CD8-positive, alpha-beta memory T cell (primary cell): ENCODE measurements at places on chromosomes 7 and 10. TPM values are rescaled to one million over a fixed set of nuclear protein-coding genes. Genes with fewer than 3 reads are reported as not detected.
A peak's percentile ranks its signal among the peaks of the same experiment; 100 is the strongest.

- DNase-seq: peak; percentile 80
Measured at GRCh38 chr10:130190055-130190736, 54.0 kb downstream of the GLRX3 start.

DNA sequence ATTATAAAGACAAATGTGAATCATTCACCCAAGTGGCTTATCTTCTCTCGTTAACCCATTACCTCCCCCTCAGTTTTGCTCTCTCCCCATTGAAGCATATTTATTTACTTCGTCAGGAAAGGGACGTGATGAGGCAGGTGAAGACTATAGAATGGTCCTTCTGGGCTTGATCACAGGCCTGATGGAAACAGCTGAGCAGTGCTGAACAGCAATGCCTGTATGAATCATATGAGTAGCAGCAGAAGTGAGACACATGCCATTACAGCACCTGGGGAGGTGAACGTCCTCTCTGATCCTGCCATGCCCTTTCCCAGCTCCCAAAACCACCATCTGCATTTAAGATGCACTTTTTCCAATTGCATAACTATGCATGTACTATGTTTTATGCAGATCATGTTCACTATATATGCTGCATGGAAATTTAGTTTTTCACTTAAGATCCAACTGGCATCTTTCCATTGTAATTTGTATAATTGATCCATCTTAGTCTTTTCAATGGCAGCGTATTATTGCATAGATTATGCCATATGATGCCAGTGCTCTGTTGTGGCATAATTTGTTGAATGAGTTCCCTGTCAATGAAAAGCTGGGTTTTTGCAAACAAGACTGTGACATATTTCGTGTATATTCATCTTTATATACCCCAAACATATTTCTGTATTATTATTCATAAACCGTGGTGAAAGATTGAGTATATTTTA, 105.3 kb downstream of the CXCL12 start:
- no peak for DNase-seq

GRCh38 chr7:28413011-28413410, 693 bp downstream of the CREB5 start:
- DNase-seq: no peak

MALRD1 gene
- not detected for polyA plus RNA-seq

FRMD4A gene
- 0.21 TPM for polyA plus RNA-seq

BAIAP2L1 gene
- polyA plus RNA-seq: 0.29 TPM

AKR1C8 gene
- not detected for polyA plus RNA-seq

DNA sequence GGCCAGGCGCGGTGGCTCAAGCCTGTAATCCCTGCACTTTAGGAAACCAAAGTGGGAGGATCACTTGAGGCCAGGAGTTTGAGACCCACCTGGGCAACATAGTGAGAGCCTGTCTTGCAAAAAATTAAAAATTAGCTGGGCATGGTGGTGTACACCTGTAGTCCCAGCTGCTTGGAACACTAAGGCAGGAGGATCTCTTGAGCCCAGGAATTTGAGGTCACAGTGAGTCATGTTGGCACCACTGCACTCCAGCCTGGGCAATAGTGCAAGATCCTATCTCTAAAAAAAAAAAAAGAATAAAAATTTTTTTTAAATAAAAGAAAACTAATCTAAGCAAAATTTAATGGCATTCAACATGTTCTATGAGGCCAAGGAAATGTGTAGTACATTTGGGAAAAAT, 44.9 kb upstream of the UBN2 start:
- DNase-seq: no peak

MYPN gene
- not detected for polyA plus RNA-seq

DNA sequence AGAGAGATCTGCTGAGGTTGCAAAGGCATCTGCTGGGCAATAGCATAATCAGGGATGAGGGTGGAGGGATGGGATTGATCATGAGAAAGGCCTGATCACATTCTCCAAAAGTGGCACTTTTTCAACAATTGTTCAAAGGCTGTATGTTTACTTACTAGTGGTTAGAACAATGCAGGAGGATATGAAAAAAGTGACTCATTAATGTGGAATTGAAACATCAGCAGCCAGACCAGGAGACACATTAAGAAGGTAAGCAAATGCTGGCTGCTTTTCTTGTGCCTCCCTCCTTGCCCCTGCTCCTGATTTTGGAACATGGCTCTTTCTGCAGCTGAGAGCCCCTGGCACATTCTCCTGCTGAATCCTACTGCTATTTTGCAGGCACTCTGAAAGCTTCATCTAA, 63.5 kb downstream of the FAM204A start:
- no peak for DNase-seq
